ENCODE measurements at places on chromosomes 16 and 17.

DNA sequence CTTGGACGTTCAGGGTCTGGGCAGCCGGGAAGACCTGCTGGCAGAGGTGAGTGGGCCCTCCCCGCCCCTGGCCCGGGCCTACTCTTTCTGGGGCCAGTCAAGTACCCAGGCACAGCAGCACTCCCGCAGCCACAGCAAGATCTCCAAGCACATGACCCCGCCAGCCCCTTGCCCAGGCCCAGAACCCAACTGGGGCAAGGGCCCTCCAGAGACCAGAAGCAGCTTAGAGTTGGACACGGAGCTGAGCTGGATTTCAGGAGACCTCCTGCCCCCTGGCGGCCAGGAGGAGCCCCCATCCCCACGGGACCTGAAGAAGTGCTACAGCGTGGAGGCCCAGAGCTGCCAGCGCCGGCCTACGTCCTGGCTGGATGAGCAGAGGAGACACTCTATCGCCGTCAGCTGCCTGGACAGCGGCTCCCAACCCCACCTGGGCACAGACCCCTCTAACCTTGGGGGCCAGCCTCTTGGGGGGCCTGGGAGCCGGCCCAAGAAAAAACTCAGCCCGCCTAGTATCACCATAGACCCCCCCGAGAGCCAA, 8.6 kb upstream of the ABCC3 start:
- DNase-seq, result peak; percentile 59

- DNase-seq, result no peak
Observed at GRCh38 chr16:89423681-89424260, 66.6 kb downstream of the ANKRD11 start.

DNA sequence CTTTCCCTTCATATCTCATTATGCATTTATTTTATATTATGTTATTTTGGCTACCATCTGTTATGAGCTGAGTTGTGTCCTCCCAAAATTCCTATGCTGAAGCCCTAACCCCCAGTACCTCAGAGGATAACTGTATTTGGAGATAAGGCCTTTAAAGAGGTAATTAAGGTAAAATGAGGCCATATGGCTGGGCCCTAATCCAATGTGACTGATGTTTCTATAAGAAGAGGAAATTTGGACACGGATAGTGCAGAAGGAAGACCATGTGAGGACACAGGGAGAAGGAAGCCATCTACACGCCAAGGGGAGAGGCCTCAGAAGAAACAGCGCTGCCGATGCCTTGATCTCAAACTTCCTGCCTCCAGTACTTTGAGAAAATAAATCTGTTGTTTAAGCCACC, 557.7 kb upstream of the CDH5 start:
- DNase-seq, result no peak

- no peak for DNase-seq
Observed at GRCh38 chr17:38809828-38810227, 10.5 kb upstream of the PIP4K2B start.

- no peak for DNase-seq
Observed at GRCh38 chr16:48862087-48862532, 252.1 kb upstream of the N4BP1 start.

- no peak for DNase-seq
Observed at GRCh38 chr16:55378616-55379015, 54.6 kb downstream of the IRX6 start.

DNA sequence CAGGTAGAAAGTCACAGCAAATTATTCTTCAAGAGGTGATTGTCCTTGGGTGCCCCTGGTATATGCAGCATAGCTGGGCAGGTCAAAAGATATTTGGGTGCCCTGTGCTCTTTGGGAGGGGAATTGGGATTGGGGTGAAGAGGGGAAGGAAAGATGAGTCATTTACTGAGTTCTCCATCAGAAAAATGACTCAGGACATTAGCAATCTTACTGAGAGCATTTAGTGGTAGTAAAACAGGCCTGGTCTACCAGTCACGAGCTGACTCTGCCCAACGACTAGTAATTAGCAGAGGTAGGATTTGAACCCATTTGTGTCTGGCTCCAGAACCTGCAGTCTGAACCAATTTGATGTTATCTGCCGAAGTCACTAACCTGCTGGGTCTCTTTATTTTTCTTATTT, 6.0 kb upstream of the GRIN2A start:
- no peak for DNase-seq

- DNase-seq, result peak; percentile 34
Observed at GRCh38 chr16:29663016-29663806, at the start of gene SPN. TSS of gene SPN (plus strand) at chr16:29663247. CDS start at chr16:29663729, 482 bp downstream.

DNA sequence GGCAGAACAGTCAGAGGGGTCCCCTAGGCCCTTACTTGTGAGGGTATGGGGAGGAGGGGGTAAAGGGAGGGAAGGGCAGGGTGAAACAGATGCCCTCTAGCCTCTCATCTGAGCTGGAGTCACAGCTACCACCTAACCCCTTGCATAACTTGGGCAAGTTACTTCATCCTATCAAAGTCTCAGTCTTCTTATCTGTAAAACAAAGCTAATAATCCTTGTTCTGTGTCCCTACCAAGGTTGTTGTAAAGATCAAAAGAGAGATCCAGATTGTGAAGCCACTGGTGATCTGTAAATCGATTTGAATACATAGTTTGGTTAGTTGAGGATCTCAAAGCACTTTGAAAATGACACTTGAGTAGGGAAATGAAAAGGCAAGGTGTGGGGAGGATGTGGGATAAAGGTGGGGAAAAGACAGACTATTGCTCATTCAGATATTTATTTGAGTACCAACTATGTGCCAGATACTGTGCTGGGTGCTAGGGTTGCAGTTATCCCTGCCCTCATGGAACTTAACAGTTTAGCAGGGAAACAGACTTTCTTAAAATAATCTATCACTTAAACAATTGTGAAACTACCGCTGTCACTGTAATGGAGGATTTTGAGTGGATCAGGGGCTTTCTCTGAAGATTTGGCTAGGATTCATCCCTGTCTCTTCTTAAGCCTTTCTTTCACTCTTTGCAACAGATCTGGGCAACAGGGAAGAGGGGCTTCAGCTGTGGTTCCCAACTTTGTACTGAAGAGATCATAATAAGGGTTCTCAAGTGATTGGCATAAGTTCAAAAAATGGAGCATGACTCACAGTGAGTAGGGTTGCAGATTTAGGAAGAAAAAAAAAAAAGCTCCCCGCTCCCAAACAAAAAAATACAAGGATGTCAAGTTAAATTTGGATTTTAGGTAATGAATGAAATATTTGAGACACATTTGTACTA, 3.0 kb downstream of the HEATR9 start:
- DNase-seq, result no peak

DNA sequence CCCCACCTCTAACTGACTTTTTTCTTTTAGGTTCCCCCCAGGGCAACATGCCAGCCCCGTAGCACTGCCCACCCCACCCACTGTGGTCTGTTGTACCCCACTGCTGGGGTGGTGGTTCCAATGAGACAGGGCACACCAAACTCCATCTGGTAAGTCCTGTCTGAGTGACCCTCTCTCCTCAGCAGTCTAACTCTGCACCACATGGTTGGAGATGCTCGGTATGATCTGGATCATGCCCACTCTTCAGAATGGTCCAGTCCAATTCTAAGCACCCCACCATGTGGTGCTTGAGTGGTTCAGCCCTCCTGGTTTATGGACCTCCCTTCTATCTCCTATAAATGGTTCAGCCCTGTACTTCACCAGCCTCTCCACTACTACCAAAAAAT, 5.9 kb downstream of the KDM6B start:
- DNase-seq, result no peak

DNA sequence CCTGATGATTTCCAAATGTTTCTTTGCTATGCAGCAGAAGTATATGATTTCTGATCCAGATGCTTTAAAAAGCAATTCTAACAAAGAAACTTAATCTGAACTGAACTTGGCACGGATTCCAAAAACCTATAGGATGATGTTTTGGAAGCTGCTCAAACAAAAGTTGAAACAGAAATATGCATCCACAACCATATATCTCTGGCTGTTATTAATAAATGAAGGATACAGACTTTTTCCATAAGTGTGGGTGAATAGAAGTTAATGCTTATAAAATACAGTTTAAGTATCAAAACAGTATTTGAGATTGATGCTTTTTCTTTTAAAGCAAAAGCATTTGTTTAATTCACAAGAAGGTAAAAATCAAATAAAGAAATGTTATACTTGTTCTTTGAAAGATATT, 27.9 kb upstream of the NACA2 start:
- no peak for DNase-seq

- DNase-seq, result no peak
Observed at GRCh38 chr17:32142857-32143526, 690 bp downstream of the RHOT1 start.

- DNase-seq, result peak; percentile 69
Observed at GRCh38 chr17:48678141-48678971, 44.0 kb downstream of the PRAC1 start.

DNA sequence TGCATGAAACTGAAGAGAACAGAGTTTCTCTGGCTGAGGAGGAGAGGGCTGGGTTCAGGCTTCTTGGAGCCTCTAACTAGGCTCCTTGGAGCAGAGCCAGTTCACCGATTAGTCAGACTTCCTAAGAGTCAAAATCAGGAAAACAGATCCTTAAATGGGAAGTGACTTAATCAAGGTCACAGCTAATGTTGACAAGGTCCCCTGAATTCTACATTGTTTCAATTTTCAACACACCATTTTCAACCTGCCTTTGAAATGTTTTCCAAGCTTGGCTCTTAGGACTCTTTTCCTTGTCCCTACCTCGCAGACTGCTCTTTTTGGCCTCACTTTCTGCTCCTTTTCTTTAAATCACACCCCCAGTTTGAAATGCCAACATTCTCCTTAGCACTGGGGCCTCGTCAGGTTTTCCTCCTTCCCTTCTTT, 16.3 kb downstream of the MYL4 start:
- no peak for DNase-seq

DNA sequence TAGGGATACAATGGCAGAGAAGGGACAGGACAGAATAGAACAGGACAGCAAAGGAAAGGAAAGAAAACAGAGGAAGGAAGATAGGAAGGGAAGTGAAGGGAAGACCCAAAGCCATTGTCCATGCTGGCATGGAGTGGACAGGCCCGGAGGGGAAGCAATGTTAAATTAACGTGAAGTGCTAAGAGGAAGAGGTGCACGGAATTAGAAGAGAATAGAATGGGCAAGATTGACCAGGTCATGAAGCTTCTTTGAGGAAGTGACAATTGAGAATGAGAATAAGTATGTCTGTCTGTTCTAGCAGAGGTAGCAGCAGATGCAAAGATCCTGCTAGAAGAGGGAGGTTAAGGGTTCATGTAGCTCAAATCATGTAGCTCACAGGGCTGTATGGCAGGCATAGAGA, 117.2 kb downstream of the MAF start:
- no peak for DNase-seq

GRCh38 chr17:72945473-72945872, 147.0 kb downstream of the SLC39A11 start:
- DNase-seq, result no peak

- no peak for DNase-seq
Observed at GRCh38 chr17:74541176-74542111, 4.5 kb downstream of the CD300C start.

DNA sequence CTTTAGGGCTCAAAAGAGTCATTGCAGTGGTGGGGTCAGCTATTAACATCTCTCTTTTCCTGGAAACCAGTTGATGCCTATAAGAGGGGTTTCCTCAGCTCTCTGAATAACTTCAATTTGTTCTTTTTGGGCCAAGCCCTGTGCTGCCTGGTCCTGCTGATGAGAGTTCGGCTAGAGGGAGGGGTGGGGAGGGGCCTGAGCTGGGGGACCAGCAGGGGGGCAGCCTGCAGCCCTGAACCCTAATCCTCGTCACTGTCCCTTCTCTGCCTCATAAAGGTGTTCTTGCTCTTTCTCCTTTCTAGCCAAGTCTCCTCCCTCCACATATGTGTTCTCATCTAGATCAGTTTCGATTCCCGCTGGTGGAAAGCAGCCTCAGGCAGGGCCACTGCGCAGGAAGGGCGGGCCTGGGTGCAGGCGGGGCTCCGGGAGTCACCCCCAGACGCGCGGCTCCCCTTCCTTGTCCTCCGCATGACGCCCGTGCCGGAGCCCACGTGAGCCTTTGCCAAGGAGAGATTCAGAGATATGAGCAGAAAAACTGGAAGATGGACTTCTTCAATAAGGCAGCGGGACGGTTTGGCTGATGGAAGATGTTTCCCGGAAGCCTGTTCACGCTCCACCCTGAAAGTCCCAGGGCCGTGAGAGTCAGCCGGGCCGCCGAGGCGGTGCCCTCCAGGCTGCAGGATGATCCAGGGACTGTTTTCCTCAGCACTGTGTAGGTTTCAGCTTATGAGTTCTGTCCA, 15.0 kb upstream of the RHOT1 start:
- peak; percentile 77 for DNase-seq

DNA sequence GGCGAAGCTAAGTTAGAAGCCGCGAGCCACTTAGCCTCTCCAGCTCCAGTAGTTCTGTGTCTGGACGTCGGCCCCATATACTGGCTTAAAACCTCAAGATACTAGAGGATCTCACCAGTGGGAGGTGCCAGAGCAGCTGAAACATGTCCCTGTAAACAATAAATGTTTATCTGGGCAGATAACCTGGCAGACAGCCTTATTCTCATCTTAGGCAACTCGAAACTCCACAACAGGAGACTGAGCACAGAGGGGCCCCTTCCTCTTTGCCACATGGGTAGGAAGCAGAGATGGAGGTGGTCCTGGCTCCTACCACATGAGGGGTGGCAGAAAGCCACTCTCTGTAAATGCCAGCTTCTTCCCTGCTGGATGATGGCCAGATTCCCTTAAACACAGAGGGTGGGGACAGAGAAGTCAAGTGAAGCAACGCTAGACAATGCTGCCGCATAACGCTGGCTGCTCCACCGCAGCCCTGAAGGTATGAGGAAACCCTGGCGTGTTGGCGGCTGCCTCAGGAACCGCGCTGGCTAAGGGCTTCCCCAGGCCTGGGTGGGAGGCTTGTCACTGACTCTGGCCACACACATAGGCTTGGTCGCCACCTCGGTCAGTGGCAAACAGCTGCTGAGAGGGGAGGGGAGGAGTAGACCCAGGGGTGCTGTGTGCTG, 67.9 kb downstream of the HIC1 start:
- no peak for DNase-seq

DNA sequence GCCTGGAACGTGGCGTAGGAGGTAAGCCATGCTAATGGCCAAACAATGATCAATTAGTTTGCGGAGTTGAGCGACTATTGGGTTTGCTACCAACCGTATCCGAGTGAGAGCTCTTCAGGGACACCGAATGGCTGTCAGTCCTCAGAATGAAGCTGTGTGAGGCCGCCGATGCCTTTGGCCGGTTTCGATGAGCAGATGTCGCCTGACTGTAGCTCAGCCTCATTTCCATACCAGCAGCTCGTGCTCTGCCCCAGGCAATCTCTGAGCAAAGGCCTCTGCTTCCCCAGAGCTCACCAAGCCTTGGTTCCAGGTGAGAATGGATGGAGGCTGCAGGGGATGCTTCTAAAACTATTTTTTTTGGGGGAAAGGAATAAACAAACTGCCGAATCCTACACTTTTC, 111.7 kb upstream of the HS3ST4 start:
- no peak for DNase-seq

Data from activated CD4-positive, alpha-beta T cell treated with anti-CD3 and anti-CD28 coated beads for 4 hours (primary cell).